ENCODE measurements at places on chromosomes 12 and 14.

DNA sequence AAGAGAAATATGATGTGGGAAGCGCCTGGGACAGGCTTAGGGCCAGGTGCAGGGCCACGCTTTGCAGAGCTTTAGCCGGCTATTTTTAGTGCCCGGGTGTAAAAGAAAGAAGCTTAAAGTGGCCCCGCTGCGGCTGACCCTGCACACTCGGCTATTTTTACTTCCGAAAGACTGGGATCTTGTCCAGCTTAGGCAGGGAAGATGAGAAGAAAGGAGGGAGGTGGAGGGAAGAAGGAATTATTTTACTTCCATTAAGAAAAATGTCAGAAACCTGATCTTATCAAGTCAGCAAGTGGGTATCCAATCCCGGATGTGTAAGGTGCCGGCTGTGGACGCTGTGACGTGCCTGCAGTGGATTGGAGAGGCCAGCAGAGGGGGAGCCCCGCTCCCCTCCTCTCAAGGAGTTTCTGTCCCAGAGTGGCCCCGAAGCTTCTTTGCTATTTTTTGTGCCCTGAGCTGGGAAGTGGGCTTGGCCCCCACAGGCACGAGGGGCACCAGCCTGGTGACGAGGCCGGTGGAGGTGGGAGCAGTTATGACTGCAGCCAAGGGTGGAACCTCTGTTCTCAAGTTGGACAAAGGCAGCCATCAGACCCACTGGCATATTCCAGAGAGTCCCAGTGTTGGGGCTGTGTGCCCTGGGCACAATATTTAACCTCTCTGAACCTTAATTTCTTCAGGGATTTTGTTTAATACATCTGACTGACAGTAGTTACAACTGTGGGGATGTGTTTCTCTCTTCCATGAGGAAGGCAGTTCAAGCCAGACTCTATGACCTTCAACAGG is 97.7 kb downstream of the ESRRB start:
- DNase-seq, result peak; percentile 3

DNA sequence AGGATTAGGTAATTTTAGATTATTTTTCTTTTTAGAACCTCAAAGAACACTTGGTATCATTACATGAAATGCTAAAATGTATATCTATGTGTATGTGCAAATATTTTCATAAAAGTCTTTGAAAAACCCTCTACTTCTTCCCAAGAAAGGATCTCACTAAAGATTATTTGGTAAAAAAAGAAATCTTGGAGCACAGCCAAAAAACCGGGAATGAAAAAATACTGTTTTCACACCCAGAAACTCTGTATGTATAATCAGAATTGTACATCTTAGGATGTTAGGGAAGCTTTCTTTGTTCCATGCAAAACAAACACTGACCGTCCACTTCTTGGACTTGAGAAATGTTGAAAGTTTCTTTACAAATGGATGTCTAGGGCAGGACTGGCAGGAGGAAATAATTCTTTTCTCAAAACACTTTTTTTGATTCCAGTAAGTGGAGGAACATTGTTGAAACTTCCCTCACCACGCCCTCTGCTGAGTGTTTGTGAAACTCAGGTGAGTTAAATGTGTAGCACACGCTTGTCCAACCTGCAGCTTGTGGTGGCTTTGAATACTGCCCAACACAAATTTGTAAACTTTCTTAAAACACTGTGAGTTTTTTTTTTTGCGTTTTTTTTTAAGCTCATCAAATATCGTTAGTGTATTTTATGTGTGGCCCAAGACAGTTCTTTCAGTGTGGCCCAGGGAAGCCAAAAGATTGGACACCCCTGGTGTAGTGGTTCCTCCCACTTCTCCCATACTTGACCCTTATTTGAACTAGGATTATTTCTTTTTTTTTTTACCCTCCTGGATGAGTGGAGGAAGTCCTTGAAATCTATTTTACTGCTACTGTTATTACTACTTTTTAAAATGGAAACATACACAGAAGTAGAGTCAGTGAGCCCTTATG is 26.6 kb downstream of the FBXO34 start:
- DNase-seq, result no peak

DNA sequence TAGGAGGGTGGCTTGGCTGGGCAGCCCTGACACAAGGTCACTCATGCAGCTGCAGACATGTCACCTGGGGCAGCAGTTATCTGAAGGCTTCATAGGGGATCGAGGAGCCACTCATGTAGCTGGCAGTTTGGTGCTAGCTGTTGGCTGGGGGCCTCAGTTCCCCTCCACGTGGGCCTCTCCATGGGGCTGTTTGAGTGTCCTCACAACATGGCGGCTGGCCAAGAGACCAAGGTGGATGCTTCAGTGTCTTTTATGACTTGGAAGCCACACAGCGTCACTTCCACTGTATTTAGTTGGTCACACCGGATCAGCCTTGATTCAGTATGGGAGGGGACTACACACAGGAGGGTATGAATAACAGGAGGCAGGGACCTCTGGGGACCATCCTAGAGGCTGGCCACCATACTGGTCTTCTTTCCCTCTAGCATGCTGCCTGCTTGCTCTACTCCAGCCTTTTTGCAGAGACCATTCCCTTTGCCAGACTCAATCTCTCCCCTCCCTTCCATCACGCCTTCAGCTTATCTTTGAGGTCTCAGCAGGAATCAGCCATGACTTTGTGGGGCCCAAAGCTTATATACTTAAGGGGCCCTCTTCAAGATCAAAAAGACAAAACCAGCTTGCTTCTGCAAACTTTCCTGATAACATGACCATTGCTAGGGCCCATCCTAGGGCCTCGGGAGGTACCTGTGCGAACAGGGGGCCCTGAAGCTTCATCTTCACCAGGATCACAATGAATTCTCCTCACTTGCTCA is 53.4 kb downstream of the RPH3A start:
- DNase-seq, result no peak

DNA sequence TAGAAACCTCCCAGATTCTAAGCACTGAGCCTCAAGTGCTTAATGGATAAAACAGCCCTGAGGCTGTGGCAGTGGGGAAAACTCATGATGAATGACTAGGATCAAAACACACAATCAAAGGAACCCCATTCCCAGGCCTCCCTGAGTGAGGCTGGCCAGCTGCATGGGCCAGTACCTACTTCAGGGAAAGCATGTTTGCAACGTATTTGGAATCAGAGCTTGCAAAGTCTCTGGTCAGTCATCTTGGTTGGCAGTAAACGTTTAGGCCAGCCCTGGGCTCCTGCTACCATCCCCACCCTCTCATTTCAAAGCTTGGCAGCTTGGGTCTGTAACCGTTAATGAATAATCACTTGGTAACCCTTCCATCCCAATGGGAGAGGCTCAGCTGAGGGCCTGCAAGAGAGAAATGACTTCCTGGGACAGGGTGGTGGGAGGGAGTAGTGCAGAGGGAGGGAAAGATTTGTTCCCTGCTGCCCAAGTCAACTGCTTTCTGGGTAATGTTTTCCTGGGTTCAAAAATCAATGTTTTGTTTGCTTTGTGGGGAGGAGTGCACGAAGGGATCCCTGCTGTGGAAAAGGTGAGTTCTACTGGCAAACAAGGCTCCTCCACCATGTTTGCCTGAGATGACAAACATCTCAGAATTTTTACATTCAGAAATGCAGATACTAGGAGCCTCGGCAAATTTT is 2.0 kb upstream of the RNASE8 start:
- DNase-seq, result no peak

DNA sequence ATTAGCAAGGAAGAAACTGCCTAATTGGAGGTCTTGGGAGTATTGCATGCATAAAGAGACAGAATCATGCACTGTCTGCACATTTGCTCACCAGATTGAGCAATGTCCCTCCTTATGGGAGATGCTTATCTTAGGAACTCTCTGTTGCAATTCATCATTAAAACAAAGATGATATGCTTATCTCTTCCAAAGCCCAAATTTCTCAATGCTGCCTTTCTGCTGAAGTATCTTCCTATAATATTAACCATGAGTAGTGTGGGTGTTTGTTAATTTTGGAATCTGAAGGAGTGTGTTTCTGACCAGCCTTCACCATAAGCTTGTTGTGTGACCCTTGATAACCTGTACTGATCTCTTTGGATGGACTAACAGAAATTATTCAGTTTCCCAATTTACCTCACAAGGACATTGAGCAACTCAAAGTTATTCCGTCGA is 1257.6 kb upstream of the FLRT2 start:
- DNase-seq, result peak; percentile 87

DNA sequence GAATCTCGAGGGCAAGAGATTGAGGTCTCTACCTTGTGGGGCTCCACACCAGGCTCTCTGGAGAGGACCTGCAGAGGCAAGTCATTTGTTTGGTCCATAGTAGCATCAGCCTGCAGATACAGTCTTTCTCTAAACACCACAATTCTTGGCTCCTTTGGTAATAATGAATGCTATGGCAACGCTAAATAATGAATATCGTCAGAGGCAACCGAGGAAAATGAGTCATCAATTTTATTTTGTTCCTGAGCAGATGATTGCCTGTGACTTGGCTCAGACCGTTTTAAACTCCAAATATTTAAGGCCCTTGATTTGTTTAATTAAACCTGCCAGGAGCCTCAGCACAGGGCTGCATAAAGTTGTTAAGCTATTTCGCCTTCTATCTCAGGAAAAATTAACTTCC is 924.1 kb upstream of the TMEM132C start:
- DNase-seq, result peak; percentile 13

GRCh38 chr14:29353513-29353912 is 574.1 kb downstream of the PRKD1 start:
- peak; percentile 56 for DNase-seq

DNA sequence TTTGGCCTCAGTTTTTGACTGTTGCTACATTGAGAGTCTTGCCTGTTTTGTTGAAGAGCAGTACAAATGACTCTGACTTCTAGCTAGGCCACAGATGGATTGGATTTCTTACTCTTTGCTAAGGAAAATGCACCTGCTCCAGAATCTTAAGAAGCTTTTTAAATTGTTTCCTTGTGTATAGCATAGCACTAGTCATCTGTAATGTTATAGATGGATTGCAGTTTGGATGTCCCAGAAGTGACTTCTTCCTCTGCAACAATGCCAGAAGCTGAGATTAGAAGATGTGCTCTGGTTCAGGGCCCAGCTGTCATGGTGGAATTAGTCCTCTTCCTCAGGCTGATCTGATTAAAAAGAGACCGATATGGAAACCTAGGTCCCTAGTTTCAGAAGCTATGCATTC is 67.9 kb downstream of the DAAM1 start:
- DNase-seq, result no peak

GRCh38 chr12:120142231-120142877 is 25.8 kb upstream of the RAB35 start:
- no peak for DNase-seq

GRCh38 chr14:81936902-81937301 is 403.2 kb upstream of the SEL1L start:
- no peak for DNase-seq

GRCh38 chr14:23069413-23069806 is 12.1 kb upstream of the CDH24 start:
- DNase-seq, result no peak

GRCh38 chr12:125988545-125988944 is 923.3 kb downstream of the AACS start:
- DNase-seq, result no peak

GRCh38 chr12:81077686-81078441 is at the start of gene ACSS3:
TSS of gene ACSS3 (plus strand) at chr12:81078079. CDS start at chr12:81078121, 42 bp downstream.
- no peak for DNase-seq

DNA sequence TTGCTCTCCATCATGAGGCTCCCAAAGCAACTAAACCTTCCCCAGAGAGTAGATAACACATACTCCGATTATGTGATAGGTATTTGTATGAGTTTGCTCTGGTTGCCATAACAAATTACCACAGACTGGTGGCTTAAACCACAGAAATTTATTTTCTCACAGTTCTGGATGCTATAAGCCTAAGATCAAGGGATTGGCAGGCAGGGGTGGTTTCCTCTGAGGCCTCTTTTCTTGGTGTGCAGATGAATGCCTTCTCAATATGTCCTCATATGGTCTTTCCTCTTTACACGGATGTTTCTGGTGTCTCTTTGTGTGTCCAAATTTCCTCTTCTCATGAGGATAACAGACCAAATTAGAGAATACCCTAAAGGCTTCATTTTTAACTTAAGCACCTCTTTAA is 285.8 kb upstream of the GRIP1 start:
- no peak for DNase-seq

DNA sequence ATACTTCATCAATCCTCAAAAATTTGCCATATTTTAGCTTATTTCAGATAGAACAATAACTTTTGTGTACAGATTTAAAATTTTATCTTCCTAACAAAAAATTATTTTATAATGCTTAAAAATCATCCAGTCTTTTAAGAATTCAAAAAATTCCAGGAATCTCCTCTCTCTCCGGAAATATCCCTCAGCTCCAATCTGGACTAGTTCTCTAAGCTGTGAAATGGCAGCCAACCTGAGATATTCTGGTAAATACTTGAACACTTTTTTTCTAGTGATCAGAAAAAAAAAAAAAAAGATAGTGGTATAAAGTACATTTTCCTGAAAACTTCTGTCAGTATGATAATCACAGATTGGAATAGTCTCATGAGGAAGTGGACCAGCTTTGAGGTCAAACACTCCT is 57.6 kb downstream of the SSPN start:
- no peak for DNase-seq
